ENCODE measurements at places on chromosomes 13 and 19.

- no peak for DNase-seq
Observed at GRCh38 chr13:76009267-76009890, 373.2 kb downstream of the LMO7 start.

- DNase-seq = no peak
Observed at GRCh38 chr13:50277127-50277526, 261.9 kb downstream of the KCNRG start.

- DNase-seq = no peak
Observed at GRCh38 chr13:111048387-111048786, 66.7 kb upstream of the ARHGEF7 start.

GRCh38 chr13:21984156-21984555, 313.3 kb downstream of the FGF9 start:
- no peak for DNase-seq

- DNase-seq = no peak
Observed at GRCh38 chr13:25397763-25398162, 26.0 kb downstream of the ATP8A2 start.
